ENCODE measurements at places on chromosomes 3 and 15.

- no peak for DNase-seq
Observed at GRCh38 chr3:35079403-35079802, 559.9 kb upstream of the ARPP21 start.

DNA sequence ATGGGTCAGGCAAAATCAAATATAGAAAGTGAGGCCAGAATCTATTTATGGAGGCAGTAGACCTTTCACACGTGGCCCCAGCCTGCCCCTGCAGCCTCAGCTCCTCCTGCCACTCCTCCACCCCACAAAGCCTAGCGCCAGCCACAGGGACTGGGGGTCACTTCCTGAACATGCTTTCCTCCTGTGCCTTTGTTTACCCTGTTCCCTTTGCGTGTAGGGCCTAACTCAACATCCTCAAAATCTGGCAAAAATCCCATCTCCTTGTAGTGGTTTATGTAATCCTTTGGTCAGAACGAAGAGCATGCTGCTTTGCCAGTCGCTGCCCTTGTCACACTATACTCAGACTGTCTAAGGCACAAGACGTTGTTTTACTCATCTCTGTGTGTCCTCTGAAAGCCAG lies 39.6 kb downstream of the KBTBD12 start:
- no peak for DNase-seq

DNA sequence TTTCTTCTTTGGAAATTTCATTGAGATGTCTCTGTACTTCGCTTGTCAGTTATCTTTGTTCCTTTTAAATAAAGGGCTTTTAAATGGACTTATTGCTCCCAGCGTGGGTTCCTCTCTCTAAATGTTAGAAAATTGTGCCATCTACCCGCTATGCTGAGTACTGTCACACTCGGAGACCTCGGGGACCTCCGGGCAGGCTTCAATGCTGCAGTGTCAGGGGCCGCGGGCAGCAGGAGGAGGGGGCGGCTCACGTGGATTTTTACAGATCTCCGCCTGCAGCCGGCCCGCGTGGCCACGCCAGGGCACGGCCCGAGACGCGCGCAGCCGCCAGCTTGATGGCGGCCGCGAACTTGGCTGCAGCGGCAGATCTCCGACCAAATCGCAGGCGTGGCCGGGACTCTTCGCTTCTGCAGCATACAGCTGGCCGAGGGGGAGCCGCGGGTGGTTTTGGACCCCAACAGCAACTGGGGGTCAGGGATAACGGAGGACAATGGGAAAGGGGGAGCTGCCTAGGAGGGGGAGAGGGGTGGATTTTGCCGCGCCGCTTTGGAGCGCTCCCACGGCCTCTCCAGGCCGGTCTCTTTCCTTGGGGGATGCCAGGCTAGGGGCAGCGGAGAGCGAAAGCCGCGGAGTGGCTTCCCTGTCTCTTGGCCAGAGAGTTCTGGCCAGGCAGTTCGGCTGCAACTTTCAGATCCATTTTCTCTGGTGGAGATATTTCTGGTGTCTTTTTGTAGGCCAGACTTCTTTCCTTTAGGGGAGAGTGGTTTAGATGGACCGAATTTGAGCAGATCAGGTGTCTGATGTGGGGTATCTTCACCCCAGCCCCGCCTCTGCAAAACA lies 15.3 kb downstream of the NR2F2 start:
- peak; percentile 90 for DNase-seq

DNA sequence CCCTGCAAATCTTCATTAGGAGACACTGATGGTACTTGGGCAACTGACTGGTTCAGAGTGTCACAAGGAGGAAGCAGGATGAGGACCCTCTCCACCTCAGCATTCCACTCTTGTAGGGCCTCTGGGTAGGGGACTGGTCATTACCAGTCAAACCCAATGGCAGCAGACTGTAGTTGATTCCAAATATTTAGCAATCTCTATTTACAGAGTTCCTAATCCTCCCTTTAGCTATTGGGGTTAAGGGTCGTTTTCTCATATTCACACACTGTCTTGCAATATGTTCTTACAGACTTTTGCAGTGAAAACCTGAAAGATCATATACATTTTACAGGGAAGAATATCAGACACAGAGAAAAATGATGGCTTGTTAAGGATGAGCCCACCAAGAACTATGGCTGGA lies 397.7 kb downstream of the GAP43 start:
- DNase-seq = peak; percentile 23

DNA sequence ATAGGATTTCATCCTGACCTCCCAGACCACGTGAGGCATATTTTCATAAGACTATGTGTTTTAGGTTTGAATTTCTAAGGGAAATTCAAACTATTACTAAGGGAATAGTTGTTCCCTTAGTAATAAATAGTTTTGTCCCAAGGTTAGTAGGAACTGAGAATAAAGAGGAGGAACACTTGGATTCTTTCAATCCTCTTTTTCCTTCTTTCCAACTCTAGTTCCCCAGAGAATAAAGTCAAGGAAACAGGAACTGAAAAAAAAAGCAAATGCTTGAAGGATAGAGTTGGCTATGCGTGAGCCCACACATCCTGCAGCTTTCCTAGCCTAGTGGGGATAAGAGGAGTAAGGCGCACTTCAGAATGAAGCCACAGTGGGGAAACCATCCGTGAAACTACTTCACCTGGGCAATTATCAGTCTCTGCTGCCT lies 312.1 kb upstream of the TGFBR2 start:
- peak; percentile 53 for DNase-seq

- DNase-seq = peak; percentile 71
Observed at GRCh38 chr15:29805043-29805707, 17.1 kb downstream of the TJP1 start.

- DNase-seq = no peak
Observed at GRCh38 chr15:96521386-96521785, 190.9 kb downstream of the NR2F2 start.

DNA sequence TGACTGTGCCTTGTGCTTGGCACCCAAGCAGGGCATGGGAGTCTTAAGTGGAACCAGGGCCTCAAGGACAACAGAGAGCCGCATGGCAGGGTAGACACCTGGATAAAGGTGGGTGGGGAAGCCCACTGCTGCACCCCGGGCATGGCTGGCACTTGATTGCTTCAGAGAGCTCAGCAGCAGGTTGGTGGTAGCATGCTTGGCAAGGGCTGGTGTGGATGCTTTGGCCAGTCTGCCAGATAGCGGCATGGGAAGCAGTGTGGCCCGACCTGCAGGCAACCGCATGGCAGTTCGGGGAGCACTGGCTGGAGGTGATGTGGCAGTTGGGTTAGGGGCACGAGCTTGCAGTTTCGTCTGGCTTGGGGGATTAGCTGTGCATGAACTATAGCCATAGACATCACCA lies 2.5 kb downstream of the CCDC71 start:
- no peak for DNase-seq

DNA sequence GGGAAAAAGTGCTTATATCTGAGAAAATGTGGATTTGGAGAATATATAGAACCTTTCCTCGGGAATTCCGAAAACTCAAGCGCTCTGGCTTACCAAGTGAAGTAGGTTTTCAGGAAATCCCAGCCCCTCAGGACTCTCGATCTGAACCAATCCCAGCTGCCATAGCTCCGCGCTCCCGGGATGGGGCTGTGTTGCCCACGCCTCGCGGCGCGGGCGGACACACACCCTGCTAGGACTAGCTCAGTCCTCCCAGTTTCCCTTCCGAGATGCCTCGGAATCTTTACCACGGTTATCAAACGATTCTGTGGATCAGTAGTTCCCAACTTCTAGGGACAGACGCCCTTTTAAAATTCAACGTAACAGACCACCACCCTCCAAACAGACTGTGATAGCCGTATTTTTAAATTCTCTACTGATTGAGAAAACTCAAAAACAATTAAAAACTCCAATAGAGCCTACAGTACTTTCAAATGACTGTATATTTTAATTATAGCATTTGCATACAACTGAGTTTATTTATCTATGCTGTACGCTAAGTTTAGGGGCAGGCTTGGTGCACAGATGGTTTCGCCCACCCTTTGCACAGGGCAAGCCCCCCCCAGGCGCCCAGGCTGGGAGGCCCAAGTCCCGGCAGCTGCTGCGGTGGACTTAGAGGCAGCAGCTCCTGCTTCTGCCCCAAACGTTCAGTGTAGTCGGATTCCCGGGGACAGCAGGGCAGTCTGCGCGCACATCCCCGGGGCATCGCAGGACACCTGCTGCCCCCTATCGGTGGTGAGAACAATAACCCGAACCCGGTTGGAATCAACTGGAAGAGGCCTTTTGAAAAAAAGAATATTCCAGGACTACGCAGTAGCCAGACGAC lies 52.3 kb downstream of the CCDC54 start:
- DNase-seq = peak; percentile 90
